Activated CD4-positive, alpha-beta T cell treated with anti-CD3 and anti-CD28 coated beads for 1 hour (primary cell): ENCODE measurements at places on chromosomes 11 and 22.

DNA sequence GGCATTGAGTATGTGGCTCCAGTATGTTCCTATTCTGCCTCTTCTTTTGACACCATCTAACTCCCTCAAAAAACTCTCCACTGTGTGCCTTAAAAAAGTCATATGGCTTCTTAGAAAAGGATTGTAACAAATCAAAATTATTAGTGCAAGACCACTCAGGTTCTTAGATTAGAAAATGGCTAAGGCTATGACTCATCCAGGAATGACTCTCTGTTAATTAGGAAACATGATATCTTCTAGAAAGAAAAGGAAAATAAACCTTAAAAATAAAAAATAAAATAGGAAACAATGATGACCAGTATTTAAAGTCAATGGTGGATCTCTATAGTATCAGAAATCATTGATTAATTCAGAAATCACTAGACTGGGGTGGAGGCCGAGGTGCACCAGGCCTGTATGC is 21.7 kb downstream of the SLC25A17 start:
- DNase-seq = no peak

DNA sequence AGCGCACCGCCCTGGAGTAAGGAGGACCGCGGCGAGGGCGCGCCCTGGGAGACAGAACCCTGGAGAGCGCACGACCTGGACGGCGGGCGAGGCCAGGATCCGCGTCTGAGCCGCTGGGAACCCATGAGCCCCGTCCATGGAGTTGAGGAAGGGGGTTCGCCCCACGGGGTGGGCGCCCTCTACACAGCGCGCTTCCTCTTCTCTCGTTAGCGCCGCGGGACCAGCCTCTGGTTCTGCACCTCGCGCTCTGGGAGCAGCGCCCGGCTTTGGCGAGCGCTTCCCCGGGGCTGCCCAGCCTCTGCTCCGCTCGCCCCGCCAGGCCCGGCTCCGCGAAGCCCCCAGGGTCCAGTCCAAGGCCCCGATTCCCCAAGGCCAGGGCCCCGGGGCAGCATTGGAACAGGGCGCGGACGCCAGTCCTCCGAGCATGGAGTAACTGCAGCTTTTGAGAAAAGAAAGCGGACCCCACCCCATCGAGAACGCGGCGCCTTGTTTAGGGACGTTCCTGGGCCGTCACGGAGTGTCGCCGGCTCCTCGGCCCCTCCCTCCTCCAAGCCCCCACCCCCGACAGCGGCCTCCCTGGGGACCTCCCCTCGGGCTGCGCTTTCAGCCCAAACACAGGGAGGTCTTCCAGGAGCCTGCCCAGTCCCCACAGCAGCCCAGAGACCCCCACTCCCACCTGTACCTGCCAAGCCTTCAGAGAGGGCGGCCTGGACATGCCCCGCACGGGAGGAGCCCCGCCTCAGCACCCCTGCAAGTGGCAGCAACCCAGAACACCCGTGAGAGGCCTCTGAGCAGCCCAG is 56.2 kb downstream of the BRD1 start:
- DNase-seq = no peak

- DNase-seq = no peak
Measured at GRCh38 chr22:22327723-22328122, 83.1 kb downstream of the VPREB1 start.

DNA sequence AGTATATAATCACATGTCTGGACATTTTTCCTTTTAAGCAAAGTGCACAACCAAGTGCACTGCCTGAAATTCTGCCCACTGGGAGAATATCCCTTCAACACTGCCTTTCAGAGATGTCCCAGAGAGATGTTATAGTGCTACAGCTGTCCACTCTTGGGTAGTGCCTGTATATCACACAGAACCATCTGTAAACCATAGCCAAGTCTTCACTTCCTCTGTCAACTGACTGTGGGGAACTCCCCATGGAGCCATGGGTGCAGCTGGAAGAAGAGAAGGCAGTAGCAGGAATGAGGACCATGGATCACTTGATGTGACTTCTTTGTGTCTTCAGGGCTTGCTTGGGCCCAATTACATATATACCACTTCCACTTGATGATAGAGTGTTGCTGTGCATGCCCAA is 44.6 kb upstream of the LIN7C start:
- DNase-seq = no peak
